ENCODE measurements at places on chromosomes 6 and 20.
A peak's percentile ranks its signal among the peaks of the same experiment; 100 is the strongest.

GRCh38 chr6:72941751-72942150 is 283.5 kb downstream of the KHDC1L start:
- peak; percentile 59 for DNase-seq

- no peak for DNase-seq
Measured at GRCh38 chr20:62355878-62356588, 11.1 kb downstream of the LAMA5 start.

GRCh38 chr20:10490706-10491105 is 55.6 kb downstream of the SLX4IP start:
- DNase-seq: no peak

DNA sequence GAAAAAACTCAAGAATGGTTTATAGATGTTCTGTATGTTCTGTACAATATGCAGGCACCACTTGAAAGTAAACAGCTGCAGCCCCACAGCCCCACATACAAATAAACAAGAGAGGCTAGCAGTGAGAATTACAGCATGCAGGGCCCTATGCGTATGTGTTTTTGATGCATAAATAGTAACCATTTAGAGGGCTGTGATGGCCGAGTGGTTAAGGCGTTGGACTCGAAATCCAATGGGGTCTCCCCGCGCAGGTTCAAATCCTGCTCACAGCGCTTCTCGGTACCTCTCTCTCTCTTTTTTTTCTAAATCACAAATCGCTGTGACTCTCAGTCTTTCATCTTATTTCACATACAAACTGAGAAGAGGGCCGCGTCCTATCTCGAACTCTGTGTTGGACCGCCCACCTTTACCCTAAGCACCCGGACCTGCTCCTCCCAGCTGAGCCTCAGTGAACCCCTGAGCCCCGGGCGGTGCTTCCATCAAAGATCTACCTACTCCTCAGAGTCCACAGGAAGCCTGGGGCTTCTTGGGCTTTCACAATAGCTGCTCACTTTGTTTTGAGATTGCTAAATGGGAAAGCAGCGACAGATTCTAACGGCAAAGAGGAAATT is 37.7 kb upstream of the PRSS16 start:
- DNase-seq: no peak

GRCh38 chr6:55794136-55794812 is 81.1 kb downstream of the BMP5 start:
- DNase-seq: no peak

GRCh38 chr6:156857573-156857972 is 80.4 kb downstream of the ARID1B start:
- no peak for DNase-seq

DNA sequence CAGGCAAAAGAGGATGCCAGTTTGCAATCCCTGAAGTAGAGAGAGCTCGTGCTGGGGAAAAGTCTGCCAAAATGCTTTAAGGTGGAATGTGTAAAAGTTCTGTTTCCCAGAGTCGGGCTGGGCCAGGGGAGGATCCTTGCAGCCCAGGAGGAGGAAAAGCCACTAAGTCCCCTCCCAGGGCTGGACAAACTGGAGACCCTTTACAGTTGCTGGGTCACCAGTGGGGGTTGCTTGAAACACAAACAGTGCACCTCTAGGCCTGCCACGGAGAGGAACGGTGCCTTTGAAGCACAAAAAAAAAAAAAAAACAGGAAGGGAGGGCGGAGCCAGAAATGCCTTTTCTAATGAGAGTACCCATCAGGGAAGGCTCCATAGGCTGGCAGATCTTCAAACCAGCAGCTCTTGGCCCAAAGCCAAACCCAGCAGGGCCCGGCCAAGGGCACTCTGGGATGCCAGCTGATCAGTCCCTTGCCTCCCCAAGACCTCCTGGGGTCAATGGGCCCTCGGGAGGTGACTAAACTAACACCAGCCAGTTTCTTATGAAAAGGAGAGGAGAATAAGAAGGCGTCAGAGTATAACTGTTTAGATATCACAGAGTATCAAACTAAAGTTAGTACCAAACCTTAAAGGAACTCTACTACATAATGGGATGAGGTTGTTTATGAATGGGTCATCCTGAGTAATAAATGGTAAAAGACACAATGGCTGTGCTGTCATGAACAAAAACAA is 23.7 kb downstream of the HLA-A start:
- DNase-seq: peak; percentile 84

DNA sequence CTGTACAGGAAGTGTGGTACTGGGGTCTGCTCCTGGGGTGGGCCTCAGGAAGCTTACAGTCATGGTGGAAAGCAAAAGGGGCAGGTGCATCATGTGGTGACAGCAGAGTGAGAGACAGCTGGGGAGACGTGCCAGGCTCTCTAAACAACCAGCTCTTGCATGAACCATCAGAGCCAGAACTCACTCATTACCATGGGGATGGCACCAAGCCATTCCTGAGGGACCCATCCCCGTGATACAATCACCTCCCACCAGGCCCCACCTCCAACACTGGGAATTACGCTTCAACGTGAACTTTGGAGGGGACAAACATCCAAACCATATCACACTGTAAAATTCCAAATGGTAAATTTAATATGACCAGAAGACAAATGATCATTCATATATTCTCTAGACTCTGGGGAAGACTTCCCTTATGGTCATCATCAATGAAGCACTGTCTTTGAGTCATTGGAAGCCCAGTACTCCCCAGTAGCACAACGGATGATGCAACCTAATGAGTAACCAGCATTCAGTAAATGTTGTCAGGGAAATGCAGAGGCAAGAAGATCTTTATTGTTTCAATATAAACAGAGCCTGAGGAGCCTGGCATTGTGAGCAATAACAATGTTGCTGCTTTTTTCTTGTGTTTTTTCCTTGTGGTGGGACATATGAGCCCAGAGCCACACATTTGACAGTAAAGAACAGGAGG is 48.2 kb upstream of the RALY start:
- no peak for DNase-seq

GRCh38 chr6:137681445-137682009 is 185.5 kb upstream of the TNFAIP3 start:
- DNase-seq: no peak

DNA sequence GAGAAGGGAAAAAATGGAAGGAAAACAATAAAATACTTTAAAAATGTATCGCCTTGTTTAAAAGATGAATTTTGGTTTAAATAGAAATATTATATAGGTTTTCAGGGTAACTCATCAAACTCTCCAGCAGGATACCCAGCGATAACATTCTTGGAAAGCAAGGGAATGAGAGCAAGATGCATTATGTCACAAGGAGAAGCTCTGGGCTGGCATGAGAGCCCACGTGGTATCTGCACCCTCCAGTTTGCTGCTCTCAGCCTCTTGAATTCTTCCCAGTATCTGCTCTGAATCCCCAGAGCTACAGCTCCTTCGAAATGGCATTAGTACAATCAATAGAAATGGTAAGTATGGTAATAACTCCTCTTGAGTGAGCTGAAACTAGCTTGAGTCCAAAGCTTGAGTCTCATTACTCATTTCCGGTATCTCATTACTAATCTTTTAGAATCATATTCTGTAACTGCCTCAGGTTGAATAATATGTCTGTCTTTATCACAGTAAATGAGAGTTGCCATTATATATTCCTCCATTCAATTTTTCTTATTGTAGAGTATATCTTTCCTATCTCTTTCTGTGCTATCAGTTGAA is 4.9 kb upstream of the TMEM242 start:
- DNase-seq: no peak

GRCh38 chr6:34155471-34156300 is 9.8 kb upstream of the GRM4 start:
- no peak for DNase-seq

DNA sequence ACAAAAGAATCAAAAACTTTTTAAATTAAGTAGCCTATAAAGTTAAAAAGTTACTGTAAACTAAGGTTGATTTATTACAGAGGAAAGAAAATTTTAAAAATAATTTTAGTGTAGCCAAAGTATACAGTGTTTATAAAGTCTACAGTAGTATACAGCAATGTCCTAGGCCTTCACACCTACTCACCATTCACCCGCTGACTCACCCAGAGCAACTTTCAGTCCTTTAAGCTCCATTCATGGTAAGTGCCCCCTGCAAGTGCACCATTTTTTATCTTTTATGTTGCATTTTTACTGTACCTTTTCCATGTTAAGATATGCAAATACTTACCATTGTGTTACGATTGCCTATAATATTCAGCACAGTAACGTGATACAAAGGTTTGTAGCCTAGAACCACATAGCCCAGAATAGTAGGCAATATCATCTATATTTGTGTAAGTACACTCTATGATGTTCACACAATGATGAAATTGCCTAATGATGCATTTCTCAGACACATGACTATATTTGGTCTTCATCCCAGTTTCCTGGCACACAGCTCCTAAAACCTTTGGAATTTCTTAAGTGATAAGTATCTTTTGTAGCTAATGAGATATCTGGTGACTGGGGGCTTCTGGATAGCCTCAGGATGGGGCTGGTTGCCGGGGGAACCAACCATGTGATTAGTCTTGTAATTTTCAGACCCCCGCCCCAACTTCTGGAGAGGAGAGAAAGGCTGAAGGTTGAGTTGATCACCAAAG is 111.0 kb downstream of the MRPL14 start:
- DNase-seq: no peak

- peak; percentile 13 for DNase-seq
Measured at GRCh38 chr6:107806691-107807090, 17.4 kb downstream of the SCML4 start.

DNA sequence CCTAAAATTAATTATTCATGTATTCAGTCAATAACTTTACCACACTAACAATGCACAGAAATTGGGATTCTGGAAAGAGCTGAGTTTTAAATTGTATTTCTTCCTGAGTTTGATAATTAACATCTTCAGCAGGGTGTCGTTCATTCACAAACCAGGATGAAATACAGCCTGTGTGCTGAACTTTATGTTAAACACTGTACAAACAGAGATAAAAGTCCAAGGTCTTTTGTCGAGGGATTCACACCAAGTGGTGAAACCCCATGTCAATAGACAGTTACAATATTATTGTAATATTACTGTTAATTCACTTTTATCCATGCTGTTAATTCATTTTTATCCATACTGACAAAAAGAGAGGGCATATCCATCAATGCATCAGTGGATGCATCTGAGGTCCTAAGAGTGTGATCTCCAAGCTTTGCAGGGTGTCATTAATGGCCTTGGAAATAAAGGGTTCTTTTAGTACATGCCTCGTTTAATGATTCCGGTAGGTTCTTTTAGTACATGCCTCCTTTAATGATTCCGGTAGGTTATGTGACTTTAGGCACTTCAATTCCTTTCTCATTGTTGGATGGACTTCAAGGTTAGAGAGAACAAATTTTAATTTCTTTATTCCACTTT is 234.3 kb downstream of the PLCB1 start:
- DNase-seq: no peak

- DNase-seq: no peak
Measured at GRCh38 chr6:162217058-162217457, 510.5 kb downstream of the PRKN start.

- DNase-seq: no peak
Measured at GRCh38 chr6:80636689-80637088, 530.2 kb downstream of the BCKDHB start.

DNA sequence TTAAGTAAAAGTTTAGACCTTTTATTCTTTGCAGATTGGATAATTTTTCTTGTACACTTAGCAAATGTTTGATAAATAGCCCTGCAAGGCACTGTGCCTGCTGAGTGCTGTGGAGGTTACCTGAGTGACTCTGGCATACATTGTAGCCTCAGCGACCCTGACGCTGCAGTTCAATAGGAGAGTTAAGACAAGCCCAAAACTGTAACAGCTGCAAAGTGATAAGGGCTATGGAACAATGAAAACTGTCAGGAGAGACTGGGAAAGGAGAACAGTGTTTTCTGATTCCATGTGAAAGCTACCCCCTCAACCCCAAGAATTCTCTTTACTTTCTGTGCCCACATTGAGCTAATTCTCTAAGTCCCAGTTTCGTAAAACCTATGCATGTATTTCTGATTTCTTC is 22.2 kb downstream of the HIVEP1 start:
- DNase-seq: no peak

DNA sequence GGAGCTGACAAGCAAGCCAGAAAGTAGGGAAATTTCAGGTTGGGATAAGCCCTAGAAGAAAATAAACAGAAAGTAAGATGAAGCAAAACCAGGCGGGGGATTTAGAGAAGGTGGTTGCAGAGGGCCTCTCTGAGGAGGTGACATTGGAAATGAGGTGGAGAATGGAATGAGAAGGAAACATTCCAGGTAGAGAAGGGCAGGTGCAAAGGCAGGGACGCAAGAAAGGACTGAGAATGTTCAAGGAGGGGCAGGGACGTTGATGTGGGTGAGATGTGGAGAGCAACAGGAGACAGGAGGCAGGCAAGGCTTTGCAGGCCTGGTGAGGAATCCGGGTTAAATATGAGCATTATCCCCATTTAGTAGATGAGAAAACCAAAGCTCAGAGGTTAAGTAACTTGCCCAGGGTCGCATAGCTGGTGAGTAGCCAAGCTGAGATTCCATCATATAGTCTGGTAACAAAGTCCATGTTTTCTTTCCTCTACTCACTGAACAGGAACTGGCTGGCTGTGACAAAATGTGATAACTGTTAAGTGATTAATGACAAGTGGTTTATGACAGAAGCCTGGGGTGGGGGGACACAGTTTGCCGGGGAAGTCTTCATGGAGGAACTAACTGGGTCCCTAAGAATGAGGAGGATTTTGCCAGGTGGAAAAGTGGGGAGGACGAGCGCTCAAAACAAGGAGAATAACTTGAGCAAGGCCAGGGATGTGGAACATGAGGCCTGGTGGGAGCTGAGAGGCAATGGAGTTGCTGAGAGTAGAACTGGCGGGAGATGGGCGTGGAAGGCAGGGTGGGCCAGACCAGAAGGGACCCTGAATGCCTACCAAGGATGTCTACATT is 32.6 kb downstream of the MRPL14 start:
- DNase-seq: no peak

GRCh38 chr6:24147511-24148153 is 21.6 kb downstream of the NRSN1 start:
- DNase-seq: no peak

- DNase-seq: no peak
Measured at GRCh38 chr20:56271974-56272373, 23.4 kb downstream of the MC3R start.

- DNase-seq: no peak
Measured at GRCh38 chr20:6152777-6153176, 29.9 kb upstream of the FERMT1 start.

GRCh38 chr20:407953-408842 is at the start of gene RBCK1:
Gene RBCK1, plus strand, starts transcription at chr20:408299. Its CDS starts 459 bp downstream, at chr20:408758.
- peak; percentile 46 for DNase-seq

GRCh38 chr6:46323312-46323965 is 152.7 kb upstream of the ENPP5 start:
- no peak for DNase-seq

DNA sequence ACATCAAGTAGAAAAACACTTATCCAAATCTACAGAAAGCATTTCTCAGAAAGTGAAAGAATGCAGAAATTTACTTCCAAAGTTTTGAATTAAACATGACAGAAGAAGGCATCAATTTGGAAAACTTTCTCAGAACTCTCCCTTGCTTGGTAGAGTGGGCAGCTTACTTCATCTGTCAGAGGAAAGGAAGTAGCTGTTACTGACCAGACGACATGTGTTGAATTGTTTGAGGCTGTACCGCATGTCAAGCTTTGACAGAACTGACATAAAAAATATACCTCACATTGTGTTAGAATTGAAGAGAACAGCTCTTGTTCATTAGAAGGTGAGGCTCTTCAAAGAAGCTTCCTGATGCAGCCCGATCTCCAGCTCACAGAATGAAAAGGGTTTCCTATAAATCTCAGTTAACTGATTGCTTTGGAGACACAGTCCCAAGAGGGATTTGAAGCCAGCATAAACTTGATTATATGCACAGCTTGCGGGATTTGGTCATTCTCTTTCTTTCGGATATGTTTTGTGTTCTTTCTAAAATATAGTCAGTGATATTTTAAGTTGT is 190.7 kb downstream of the PLCB1 start:
- DNase-seq: no peak

- DNase-seq: no peak
Measured at GRCh38 chr6:155354167-155354566, 39.9 kb upstream of the TFB1M start.

GRCh38 chr6:110295451-110296165 is 62.5 kb downstream of the METTL24 start:
- DNase-seq: no peak

Measured in NCI-H2029 treated with DMSO at 0.1 percent for 48 hours (cell line).